Breast epithelium (tissue), 4 donors: ENCODE measurements at places on chromosomes 7 and 10.

DNA sequence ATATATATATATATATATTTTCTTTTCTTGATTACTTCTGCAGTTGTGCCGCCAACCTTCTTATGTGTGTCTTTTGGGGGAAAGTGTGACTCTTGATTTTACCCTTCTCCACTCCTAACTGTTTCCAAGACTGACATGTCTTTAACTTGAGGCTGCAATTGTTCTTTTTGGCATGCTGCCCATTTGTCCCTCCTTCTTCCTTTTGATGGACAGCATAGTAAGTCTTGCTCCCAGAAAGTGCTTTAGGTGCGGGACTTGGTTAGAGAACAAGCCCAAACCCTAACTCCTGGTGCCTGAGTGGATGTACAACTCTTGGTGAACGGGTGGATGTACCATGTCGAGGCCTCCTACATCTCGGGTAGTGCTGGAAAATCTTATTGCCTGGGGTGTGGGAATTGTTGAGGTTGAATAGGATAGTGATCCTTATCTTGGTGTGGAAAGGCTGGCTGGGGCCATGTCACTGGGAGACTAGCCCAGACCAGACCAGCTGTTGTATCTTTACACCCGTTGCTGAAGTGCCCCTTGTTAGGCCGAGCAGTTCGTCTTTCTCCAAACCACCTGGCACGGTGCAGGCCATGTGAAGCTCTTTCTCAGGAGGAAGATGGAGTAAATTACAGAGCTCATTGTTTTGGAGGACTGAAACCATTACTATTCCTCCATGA is 16.3 kb downstream of the TCF7L2 start:
- no peak for DNase-seq

DNA sequence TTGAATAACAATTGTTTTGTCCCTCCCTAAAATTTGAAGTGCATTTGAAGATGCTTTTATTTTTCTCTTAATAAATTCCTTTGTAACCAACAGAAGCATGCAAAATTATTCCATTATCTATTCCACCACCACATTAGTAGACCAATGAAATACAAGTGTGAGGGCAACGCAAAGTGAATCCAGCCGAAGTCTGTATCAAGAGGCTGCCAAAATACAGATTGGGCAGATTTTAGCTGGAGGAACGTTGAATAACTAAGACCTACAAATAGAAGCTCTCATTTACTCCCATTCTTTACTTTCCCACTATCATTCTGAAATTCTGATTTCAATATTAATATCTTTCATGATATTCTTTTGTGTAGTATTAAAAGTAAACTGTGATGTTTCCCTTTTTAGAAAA is 233.7 kb downstream of the BMPER start:
- no peak for DNase-seq

DNA sequence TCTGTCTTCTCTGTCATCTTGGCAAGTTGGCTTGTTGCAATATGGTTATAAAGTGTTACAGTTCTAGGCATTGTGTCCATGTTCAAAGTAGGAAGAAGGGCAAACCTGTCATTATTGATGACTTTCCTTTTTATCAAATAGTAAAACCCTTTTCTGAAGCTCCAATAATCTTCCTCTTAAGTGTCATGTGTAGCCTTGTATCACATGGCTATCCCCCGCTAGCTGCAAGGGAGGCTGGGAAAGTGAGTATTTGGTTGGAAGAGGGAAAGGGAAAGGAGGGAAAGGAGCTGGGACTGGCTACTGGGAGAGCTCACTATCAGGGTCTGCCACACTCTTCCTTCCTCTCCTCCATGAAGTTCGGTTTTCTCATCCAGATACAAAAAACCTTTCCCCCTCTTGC is 45.2 kb upstream of the FAM180A start:
- no peak for DNase-seq

GRCh38 chr7:151185762-151186639 is 1.0 kb downstream of the ASB10 start:
- peak; percentile 33 for DNase-seq

DNA sequence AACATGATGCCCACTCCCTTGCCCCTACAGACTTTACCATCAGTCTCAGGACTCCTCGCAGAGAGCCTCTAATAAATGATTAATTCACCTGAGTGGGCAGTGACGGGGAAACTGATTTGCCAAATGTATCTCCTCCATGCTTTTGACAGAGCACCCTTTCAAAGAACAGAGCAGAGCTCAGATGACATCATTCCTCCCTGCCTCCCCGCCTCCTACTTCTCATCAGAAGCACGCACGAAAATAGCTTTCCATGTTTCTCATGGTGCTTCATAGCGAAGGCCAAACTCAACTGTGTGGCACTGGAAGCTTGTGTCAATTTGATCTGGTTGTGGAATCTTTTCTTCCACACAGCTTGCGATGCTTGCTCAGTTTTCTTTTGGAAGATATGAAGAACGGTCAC is 442.5 kb downstream of the RPS24 start:
- no peak for DNase-seq

DNA sequence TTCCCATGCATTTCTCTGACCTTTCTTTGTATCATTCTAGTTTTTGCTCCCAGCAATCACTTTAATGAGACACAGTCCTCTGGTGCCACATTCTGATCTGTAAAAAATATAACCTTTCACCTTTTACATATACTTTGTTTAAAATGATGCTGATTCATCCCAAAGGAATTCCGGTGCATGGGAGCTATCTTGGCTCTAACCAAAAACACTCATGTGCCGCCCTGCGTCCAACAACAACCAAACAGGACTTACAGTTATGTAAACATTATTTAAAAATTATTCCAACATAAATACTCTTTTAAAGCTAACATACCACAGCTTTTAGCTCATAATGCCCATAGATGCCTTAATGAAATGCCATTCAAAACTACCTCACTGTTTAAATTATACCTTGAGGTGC is 7.7 kb upstream of the OPALIN start:
- no peak for DNase-seq

DNA sequence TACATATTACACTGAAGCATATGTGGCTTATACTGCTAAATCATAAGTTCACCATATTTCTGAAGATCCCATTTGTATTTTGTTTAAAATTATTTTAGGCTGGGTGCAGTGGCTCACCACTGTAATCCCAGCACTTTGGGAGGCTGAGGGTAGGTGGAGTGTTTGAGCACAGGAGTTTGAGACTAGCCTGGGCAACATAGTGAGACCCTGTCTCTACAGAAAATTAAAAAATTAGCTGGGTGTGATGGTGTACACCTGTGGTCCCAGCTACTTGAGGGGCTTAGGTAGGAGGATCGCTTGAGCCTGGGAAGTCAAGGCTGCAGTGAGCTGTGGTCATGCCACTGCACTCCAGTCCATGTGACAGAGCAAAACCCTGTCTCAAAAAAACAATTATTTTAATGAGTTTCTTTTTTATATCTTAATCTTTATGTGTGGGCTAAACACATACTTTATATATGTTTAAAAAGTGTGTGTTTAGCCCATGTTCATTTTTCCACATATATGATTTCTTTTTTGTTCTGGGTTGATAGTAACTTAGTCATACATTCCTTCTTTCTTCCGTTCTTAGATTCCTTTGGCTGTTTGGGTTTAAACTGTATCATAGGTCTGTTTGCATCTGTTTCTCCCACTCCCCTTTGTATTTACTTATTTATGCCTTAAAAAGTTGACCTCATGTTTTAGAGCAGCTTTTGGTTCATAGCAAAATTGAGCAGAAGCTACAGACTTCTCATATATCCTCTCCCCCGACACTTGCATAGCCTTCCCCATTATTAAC is 33.5 kb downstream of the RSBN1L start:
- DNase-seq = no peak

DNA sequence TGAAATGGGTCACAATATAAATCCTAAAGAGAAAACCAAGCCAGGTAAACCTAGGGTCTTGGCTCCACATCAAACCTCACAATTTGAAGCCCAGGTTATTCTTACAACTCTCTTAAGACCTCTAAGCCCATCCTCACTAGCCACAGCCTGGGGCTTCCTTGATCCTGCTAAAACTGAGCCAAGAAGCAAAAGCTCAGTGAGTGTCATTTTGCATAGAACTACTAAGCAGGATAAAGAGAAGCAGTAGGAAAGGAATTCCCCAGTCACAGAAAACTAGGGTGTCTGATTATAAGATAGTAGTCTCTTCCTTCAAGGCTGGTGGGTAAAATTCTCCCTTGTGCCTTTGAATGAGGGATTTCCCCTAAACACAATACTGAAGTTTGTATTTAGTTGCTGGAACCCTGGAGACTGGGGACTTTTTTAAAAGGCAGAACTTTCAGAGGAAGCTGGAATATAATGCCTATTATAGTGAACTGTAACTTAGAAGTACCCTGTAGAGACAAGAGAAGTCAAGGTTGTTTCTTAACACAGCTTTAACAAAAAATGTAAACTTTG is 196.6 kb upstream of the KIAA1217 start:
- no peak for DNase-seq

DNA sequence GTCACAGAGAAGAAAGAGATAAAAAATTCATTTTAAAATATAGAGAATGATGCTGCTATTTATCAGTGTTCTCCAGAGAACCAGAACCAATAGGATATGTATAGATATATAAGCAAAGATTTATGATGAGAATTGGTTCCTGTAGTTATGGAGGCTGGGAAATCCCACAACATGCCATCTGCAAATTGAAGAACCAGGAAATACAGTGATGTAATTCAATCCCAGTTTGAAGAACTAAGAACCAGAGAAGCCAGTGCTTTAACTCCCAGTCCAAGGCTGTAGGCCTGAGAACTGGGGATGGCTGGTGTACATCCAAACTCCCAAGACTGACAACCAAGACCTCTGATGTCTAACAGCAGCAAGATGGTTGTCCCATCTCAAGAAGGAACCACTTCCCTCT is 192.9 kb upstream of the PLXDC2 start:
- DNase-seq = no peak

DNA sequence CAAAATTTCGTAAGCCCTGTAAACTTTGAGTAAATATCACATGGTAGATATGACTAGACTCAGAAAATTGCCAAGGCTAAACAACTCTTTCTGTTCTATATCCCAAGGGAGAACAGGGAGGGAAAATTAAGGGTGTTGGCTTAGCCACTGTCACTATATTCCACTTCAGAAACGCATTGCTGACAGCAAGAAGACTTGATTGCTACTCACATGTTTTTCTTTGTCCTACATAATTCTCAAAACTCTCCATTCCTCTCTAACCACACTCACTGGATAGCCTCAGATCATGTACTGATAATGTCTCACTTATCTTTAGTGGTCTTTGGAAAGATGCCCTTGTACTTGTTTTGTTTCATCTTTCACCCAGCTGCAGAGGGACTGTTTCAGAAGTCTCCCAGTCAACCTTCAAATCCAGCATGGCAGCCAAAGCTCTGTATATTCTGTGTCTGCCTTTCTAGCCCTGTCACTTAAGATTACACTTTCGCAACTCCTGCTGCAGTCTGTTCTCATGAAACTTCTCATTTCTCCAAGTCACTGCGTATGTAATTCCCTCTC is 582.4 kb upstream of the FZD8 start:
- no peak for DNase-seq

- no peak for DNase-seq
Measured at GRCh38 chr10:103814626-103815370, 40.6 kb downstream of the SH3PXD2A start.

- no peak for DNase-seq
Measured at GRCh38 chr7:153701678-153702077, 350.5 kb upstream of the DPP6 start.

DNA sequence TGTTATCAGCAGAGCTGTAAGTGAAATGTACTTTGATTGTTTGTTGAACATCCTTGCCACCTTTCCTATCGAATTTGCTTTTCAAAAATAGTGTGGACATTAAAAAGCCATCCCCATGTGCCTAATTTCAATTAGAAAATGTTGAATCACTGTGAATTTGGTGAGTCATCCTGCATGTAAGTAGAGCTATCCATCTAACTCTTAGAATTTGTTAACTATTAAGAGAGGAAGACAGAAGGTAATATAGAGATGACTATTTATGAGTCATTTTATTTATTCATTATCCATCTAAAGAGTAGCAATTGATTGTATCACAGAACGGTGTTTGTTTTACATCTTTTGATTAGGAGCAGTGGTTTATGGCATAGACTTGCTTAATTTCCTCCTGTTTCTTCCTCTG is 154.7 kb downstream of the MGMT start:
- DNase-seq = no peak

DNA sequence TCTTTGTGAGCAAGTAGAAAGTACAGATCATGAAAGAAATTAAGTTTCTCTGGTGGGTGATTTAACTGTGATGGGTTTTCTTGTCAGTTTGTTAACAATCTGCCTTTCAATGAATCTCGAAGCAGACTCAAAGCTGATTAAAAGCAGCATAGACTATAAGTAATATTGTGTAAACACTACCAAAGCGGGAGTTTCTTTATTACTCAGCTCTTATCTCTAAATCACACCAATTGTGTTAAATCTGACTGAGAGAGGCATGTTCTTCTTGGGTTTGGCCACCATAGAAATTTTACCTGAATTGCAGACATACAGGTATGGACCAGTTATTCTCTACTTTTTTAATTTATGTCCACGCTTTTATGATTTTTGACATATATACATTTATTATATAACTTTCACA is 65.2 kb downstream of the DKK1 start:
- no peak for DNase-seq

GRCh38 chr7:105775580-105775979 is 100.8 kb downstream of the ATXN7L1 start:
- DNase-seq = no peak

DNA sequence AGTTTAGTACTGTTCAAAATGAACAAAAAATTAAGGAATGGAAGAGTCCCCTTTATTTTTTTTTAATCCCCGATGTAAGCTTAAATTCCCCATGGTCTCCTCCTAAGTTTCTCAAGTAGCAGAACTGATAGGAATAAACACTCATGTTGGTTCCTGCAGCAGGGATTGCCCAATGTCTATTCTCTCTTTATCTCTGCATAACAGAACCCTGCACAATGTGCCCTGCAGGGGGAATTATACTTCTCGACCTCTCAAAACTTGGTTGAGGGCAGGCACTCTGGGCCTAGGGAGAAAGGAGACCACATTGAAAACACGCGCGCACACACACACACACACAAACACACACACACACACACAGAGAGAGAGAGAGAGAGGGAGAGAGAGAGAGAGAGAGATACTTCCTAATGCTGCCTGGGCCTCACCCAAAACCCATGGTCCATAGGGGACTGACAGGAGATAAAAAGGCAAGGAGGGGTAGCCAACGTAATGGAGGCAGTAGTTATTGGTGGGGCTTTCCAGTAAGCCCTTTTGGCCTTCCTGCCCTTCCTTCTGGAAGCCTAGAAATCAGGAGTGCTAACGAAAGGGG is 22.7 kb downstream of the JAZF1 start:
- DNase-seq = no peak

DNA sequence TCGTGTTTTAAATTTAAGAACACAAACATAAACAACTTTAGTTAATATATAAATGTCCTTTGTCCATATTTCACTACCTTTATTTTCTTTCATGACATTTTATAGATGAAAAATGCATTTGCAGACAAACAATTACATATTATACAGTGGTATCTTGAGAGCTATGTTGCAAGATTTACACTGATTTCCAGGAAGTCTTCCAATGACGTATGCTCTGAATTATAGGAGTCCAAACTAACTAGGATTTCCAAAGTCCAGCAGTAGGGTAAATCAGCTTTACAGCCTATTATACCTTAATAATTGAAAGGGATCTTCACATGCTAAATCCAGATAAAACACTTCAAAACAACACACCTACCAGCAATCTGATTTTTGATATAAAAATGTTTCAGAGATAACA is 69.4 kb downstream of the HYCC1 start:
- no peak for DNase-seq
